Activated CD8-positive, alpha-beta T cell treated with anti-CD3 and anti-CD28 coated beads for 36 hours (primary cell): ENCODE measurements at places on chromosomes 11 and 22.
A peak's percentile ranks its signal among the peaks of the same experiment; 100 is the strongest.

DNA sequence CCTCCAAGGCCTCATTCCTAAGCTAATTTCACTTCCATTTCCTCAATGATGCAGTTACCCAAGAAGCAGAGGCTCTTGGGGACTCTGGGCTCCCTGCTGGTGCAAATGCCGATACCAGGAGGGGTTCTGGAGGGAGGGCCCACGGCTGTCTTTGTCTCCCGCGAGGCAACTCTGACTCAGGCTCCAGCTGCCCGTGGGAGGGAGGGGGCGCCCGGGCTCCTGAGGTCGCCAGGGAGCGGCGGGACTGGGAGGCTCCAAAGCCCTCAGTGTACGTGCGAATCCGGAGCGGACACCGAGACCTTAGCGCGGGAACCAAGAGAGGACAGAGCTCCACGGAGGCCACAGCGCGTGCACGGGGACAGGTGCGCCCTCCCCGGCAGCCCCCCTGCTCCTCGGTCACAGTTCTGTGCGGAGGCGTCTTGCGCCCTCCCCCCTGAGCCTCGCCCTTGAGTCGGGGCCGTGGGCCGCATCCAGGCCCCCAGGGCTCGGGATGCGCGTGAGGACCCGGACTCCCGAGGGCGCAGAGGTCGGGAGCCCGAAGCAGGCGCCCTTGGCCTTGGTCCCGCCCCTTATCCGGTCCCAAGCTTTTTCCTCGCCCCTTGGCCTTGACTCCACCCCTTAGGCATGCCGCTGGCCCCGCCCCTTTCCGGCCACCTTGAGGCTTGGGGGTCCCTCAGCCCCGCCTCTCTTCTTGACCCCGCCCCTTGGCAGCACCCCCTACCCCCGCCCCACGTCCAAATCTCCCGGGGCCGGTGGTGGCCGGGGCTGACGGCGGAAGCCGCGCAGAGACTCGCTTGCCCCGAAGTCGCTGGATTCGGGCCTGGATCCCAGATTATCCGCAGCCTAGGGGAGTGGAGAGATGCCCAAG lies 4.7 kb upstream of the SHISA8 start:
- peaks cover 14% of the 10 kb centered on the region for H3K4me1 ChIP-seq
- peaks cover 21% of the 10 kb centered on the region for H3K27me3 ChIP-seq
- DNase-seq: peak; percentile 68
- H3K4me3 ChIP-seq: peak overlapping the region; percentile 52

DNA sequence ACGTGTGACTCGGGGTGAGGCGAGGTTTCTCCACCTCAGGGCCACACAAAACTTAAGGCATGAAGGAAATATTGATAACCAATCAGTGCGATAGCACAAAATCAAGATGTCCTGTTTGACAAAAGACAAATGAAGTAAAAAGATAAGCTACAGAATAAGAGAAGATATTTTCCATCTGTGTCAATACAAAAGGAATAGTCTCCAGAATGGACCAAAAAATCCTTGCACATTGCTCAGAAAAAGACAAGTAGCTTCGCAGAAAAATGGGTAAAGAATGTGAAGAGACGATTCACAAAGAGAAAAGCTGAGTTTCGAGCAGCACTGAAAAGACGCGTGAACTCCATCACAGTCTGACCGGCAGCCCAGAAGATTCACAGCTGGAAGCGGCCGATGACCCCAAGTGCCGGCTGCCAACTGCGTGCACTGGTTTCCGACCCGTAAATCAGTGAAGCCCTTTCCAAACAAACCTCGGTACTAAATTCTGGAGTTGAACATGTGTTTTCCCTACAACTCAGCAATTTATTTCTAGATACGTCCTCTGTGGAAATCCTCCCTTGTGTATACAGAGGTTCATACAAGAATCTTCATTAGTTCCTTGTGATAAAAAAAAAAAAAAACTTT lies 308.4 kb downstream of the BRD1 start:
- H3K4me1 ChIP-seq: no peaks in the 10 kb centered on the region
- no peak overlapping the region for H3K4me3 ChIP-seq
- H3K27ac ChIP-seq: no peak overlapping the region
- H3K36me3 ChIP-seq: no peaks in the 10 kb centered on the region

DNA sequence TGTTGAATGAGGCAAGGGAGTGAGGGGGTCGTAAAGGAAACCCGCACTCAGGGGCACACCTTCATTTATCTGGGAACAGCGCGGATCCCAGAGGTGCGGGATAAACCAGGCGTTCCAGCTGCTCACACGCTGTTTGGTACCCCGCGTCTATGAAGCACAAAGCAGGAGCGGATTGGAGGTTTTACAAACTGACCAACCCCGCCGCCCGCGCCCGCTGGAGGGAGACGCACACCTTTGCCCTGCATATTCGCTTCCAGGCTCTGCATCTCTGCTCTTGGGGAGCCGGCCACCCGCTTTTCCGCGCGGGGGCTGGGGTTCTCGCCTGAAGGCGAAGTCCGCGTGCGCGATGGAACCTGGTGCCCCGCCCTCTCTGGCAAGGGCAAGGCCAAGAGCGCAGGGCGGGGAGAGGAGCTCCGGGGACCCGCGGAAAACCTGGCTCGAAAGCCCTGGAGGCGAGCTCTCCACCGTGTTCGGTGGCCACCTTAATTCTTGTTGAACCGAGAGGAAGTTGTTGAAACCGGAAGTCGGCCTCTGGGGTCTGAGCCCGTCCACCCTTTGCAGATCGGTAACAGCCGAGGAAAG lies 6.8 kb upstream of the ALX4 start:
- no peak for DNase-seq
- peaks cover 17% of the 10 kb centered on the region for H3K4me1 ChIP-seq
- H3K36me3 ChIP-seq: no peaks in the 10 kb centered on the region
- H3K27me3 ChIP-seq: peaks cover 94% of the 10 kb centered on the region
- no peak overlapping the region for H3K4me3 ChIP-seq
- H3K27ac ChIP-seq: no peak overlapping the region

DNA sequence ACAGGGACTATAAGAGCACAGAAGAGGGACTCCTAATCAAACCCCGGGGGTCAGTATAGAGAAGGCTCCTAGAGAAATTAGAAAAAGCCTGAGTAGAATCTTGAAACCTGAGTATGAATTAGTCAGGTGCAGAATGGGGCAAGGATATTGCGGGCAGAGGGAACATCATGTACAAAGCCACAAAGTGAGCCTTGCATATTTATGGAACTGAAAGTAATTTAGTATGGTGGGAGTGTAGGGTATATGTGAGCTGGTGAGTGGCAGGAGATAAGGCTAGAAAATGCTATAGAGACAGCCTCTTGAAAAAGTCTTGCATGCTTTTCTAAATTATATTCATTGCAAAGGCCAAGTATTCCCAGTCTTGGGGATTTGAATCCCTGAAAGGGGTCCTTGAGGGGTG lies 93.7 kb downstream of the STIM1 start:
- H3K27ac ChIP-seq: peak overlapping the region; percentile 90
- no peaks in the 10 kb centered on the region for H3K27me3 ChIP-seq
- peak; percentile 68 for DNase-seq
- H3K4me3 ChIP-seq: no peak overlapping the region
- H3K36me3 ChIP-seq: peaks cover 48% of the 10 kb centered on the region
- peaks cover 91% of the 10 kb centered on the region for H3K4me1 ChIP-seq

DNA sequence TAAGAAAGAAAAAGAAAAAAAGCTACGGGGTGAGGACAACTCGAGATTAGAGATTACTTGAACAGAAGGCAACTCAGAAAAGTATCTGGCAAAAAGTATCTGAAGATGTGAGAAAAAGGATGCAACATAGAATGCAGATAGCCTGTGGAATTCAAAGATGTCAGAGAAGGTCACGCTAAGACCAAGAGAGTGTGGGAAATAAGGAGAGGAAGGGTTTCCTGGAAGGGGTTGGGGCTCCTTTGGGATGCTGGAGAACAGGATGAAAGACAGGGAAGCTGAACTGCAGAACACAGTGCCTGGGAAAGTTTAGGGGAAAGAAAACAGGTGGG lies 1.2 kb downstream of the GUCY1A2 start:
- peaks cover 28% of the 10 kb centered on the region for H3K27me3 ChIP-seq
- peak overlapping the region; percentile 16 for H3K4me3 ChIP-seq

GRCh38 chr11:67691149-67691548 lies 16.7 kb upstream of the ALDH3B2 start:
- H3K4me1 ChIP-seq: peaks cover 14% of the 10 kb centered on the region
- no peak overlapping the region for H3K27ac ChIP-seq
- H3K36me3 ChIP-seq: no peaks in the 10 kb centered on the region
- no peak for DNase-seq
- H3K4me3 ChIP-seq: no peak overlapping the region

DNA sequence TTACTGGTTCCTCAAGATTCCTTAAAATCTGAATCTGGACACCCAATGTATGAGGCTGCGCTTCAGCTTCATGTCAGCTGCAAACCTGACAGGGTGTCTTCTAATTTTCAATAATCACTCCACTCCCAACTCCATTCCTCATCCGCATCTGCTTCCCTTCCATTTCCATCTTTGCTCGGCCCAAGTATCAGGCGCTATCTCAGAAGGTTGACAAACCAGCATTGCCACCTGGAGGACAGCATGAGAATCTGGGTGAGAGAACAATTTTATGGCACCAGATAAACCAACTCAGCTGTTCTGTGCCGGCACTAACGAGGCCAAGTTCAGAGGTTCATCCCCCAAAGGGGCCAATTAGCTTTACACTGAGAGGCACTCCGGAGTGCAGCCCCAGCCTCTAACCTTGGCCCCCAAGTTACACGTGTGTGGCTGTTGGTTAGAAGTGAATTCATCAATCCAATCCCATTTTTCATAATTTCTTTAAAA lies 79.1 kb upstream of the LMO2 start:
- H3K4me3 ChIP-seq: no peak overlapping the region
- H3K27ac ChIP-seq: no peak overlapping the region
- no peaks in the 10 kb centered on the region for H3K4me1 ChIP-seq
- DNase-seq: peak; percentile 37
- H3K36me3 ChIP-seq: no peaks in the 10 kb centered on the region

DNA sequence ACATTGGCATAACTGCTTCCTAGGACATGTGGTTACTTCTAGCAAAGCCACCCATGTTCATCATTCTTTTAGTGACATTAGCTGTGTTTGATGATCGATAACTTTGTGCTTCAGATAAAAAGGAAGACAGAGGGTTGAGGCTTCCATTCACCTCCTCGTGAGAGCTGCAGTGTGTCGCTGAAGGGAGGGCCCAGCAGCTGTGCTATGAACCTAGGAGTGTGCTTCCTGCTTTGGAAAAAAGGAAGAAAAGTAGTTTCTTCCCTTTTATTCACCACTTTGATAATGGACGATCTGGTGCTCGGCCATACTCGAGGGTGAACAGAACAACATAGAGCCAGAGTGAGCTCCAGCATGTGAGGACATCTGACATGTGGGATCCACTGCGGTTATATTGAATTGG lies 6.1 kb upstream of the RFPL2 start:
- H3K27me3 ChIP-seq: peaks cover 5% of the 10 kb centered on the region
- H3K4me1 ChIP-seq: no peaks in the 10 kb centered on the region
- H3K4me3 ChIP-seq: no peak overlapping the region

- H3K4me3 ChIP-seq: no peak overlapping the region
- DNase-seq: no peak
- no peaks in the 10 kb centered on the region for H3K36me3 ChIP-seq
- H3K27ac ChIP-seq: no peak overlapping the region
- H3K27me3 ChIP-seq: peaks cover 2% of the 10 kb centered on the region
These were observed 110.3 kb upstream of the PITPNB start for GRCh38 chr22:28029201-28029948.
